Right hindlimb (tissue), 1 donor: ENCODE measurements at places on chromosomes 1 and 21.

GRCh38 chr1:53348486-53349368 is 20.9 kb upstream of the LRP8 start:
- DNase-seq = no peak

GRCh38 chr1:109959974-109960744 is 24.4 kb upstream of the AHCYL1 start:
- no peak for DNase-seq

DNA sequence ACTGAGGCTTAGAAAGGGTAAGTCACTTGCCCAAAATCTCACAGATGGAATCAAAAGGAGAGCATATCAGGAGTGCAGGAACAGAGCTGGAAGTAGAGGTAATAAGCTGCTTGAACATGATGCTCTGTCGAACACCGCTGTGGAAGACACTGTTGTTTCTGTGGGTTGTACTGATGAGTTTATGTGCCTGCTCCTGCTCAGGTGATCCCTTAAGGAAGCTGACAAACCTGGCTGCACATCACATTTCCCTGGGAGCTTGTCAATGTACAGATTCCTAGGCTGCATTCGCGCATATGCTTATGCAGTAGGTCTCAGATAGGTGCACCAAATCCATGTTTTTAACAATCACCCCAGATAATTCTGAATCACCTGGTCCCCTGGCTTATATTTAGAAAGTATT is 79.7 kb downstream of the ZNF326 start:
- no peak for DNase-seq

DNA sequence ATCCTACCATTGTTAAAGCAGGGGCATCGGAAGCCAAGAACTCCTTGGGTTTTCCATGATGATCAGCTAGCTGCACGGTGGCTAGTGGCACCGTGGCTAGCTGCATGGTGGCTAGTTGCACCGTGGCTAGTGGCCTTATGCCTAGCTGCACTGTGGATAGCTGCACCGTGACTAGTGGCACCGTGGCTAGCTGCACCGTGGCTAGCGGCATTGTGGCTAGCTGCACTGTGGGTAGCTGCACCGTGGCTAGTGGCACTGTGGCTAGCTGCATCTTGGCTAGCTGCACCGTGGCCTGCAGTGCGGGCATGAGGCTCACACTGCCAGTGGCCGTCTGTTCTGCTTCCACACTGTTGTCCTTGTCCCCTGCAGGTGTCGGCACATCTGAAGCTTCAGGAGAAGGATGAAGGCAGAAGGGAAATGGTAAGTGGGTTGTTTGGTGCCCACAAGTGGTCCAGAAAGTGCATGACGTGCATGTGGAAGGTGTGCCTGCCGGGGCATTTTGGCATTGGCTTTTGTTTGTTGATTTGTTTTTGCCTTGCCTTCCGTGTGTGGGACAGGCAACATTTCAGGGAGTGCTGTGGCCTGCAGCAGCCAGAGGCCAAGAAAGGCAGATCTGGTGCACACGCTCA is 38.6 kb downstream of the TFF3 start:
- no peak for DNase-seq

- no peak for DNase-seq
Measured at GRCh38 chr1:26078286-26079177, 11.1 kb upstream of the TRIM63 start.

DNA sequence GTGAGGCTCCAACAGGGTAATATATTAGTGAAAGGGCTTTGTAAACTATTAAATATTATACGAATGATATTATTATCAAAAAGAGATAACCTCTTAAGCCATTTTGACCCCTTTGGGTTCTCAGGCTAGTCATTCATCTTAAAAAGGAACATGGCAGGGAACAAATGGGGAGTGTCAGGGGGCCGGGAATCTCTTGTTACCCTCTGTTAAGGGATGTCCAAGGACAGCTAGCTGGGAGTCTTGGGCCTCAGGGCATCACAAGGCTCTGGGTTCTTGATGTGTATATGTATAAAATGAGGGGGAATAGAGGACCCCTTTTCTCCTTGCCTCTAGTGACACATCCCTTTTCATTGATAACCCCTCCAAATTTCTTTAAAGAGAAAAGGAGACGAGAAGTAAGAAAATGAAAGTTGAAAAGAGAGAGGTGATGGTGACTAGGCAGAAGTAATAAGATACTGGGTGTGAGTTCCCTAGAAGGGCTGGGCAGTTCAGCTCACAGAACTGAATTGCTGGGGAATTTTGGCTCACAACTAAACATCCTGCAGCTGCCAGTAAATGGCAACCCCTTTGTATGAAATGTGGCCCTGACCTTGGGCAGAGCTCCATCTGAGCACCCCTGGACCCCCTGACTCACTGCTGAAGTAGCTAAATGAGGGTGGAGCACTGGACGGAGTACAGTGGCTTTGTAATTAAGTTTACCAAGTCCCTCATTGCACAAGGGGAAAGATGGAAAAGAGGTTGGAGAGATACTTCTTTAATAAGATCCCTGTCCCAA is 20.0 kb upstream of the ZNF326 start:
- DNase-seq = no peak

DNA sequence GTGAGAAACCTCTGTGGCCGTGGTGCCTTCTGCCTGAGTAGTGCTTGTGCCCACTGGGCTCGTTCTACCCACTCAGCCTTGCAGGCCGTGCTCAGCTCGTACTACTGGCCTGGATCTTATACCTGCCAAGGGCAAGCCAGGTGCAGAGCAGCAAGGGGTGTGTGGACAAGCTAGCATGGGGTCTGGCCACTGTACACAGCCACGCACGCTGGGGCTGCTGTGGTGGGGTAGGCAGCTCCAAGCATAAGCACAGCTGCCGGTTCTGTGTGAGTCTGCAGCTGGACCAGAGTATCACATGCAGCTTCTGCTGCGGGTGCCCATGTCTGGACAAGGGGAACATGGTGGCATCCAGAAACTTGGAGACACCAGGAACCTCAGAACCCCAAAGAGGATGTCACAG is 16.4 kb downstream of the FAM20B start:
- no peak for DNase-seq

- no peak for DNase-seq
Measured at GRCh38 chr1:69172003-69173000, 395.4 kb upstream of the LRRC7 start.

- DNase-seq = no peak
Measured at GRCh38 chr1:203166192-203166940, 9.3 kb downstream of the MYBPH start.

GRCh38 chr1:182350839-182351238 is 40.8 kb downstream of the GLUL start:
- no peak for DNase-seq

DNA sequence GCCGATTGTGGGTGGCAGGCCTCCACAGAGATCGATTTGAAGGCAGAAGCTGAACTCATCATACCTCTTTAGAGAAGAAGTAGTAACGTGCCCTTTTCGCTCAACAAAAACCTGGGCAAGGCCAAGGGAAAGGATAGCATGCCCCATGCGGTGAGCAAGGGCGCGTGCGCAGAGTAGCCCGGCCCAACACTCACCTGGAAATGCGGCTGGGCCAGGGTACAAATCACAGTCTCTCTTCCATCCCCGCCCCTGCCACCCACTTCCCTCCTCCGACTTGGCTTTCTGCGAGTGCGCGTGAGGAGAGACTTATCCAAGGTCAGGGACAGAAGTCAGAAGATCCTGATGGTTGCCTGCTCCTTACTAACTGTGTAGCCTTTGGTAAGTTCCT is 160.7 kb upstream of the C1orf21 start:
- no peak for DNase-seq

- peak; percentile 23 for DNase-seq
Measured at GRCh38 chr21:39980241-39980820, 113.1 kb downstream of the PCP4 start.

- DNase-seq = no peak
Measured at GRCh38 chr21:20163167-20163566, 835.0 kb upstream of the NCAM2 start.

DNA sequence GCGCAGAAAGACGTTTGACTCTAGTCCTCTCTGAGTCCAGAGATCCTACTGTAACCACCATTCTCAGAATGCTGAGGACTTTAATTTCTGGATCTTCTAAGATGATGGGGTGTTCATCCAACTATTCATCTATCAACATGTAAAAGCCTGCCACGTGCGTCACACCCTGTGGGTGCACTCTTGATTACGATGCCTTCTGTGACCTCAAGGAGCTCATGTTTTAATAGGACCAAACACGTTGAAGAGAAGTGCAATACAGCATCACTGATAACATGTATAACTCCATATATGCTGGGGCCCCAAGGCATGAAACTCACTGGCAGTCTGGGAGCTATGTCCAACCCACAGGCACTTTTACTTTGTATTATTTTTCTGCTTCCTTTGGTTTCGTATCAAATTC is 19.0 kb downstream of the KIAA0040 start:
- DNase-seq = no peak

DNA sequence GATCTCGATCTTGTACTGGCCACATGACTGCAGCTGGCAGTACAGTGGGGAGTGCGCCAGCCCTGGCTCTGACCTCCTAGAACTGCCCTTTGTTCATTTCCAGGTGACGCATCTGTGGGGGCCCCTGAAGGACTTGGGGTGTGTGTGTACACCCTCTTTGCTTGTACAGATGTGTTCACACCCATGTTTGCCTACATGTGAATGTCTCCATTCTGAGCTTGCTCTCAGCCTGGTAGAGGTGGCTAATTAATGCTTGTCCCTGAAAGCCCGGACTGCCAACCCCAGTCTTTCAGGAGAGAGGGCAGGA is 19.8 kb downstream of the TNFRSF1B start:
- DNase-seq = no peak

GRCh38 chr21:34200288-34200905 is 127.0 kb downstream of the MRPS6 start:
- DNase-seq = no peak

DNA sequence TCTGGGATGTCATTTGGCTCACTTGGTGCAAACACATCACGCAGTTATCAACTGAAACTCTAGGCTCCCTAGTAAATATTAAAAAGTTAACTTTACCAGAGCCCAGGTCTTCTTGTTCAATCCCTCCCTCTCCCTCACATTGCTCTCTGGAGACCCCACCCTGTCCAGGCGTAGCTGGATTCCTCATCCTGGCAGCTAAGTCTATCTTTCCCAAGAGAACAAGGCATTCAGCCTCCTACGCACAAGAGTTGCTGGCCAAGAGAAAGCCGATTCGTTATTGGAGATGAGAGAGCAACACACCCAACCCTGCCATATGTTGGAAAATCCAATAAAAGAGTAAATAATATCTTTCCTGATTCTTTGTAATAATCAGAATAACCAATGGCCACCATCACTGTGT is 117.9 kb downstream of the SLC30A10 start:
- DNase-seq = no peak

DNA sequence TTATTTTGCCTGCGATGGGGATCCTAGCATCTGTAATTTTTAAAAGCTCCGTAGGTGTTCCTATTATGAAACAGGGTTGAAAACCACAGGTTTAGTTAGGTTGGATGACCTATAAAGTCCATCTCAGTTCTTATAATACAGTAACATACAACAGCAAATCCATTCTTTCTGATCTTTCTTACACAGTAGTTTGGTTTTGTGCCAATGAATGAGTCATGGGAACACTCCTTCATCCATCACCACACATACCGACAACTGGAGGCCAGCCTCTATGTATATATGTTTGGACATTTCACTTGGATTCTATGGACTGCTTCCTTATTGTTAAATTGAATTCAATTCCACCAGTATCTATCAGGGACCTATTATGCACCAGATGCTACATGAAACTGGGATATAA is 118.4 kb upstream of the L1TD1 start:
- no peak for DNase-seq

- no peak for DNase-seq
Measured at GRCh38 chr1:53285969-53286760, 41.7 kb downstream of the LRP8 start.

DNA sequence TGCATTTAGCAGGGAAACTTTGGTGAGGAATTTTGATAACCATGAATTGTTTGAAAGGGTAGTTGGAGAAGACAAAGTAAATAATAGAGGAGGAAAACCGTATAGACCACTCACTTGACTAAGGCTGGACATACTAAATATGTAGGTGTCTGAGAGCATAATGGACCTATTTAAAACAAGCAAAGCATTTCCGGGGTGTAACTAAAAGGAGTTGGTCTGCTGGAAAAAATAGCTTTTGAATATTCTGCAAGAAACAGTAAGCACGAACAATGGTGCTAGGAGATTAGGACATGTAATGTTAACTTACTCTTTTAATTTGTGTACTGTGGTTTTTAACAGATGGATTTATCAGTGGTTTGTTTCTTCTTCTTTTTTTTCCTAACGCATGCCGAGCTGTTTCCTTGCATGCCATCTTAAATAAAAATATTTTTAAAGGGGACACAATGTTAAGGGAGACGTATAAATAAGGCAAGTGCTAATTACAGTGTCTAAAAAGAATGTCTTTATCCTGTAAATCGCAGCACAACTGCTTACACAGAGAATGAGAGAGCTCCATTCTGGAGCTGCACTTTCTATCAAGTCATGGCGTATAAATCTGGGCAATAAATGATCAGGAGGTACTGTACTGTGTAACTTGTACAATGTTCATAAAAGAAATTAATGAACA is 492.1 kb downstream of the LMO4 start:
- DNase-seq = no peak

DNA sequence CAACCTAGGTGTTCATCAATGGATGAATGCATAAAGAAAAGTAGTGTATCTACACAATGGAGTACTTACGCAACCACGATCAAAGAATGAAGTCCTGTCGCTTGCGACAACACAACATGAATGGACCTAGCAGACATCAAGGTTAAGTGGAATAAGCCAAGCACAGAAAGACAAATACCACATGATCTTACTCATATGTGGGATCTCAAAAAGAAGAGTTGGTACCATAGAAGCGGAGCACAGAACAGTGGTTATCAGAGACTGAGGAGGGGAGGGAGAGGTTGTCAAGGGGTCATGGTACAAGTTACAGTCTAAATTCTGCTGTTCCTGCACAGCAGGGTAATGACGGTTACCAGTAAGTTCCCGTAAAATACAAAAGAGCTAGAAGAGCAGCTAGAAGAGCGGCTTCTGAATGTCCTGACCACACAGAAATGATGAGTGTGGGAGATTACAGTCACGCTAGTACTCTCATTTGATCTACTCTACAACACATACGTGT is 36.7 kb downstream of the NPHP4 start:
- no peak for DNase-seq

DNA sequence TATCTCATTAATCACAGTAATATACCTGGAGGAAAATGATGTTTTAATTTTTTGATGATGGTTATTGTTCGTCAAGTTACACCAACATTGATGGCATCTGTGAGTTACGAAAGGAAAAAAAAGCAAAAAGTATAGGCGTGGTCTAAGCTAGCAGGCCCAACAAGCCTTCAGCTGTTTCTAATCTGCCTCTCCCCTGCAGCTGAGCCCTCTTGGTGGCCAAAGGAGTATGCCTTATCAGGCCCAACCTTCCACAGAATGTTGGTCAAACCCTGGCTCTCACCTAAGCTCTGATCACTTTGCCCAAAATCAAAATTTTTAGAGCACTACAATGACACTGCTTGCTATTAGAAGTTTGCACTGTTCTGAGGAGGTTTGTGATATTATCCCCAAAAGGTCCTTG is 4.9 kb downstream of the C1orf105 start:
- DNase-seq = no peak

DNA sequence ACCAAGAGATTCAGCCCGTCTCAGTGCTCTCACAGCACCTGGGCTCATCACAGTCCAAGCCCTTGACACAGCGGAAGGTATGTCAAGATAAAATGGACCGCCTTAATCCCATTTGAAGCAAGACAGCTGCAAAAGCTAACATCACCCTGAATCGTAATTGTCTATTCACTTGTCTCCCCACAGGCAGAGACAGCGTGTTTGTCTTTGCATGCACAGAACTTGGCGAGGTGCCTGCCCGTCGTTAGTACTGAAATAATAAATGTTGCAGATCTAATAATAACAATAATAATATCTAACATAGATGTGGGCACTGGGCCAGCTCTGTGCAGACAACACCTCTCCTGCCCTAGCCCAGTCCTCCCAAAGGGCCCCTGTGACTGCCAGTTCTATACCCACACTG is 271.7 kb downstream of the NPHP4 start:
- DNase-seq = no peak
